Foreskin keratinocyte (primary cell): ENCODE measurements at places on chromosomes 3 and 15. TPM values are rescaled to one million over a fixed set of nuclear protein-coding genes. Genes with fewer than 3 reads are reported as not detected.

- DNase-seq, result no peak
Observed at GRCh38 chr15:26145796-26146195, 282.7 kb upstream of the ATP10A start.

- DNase-seq, result peak; percentile 62
Observed at GRCh38 chr15:44536302-44536961, 515 bp upstream of the EIF3J start.

MEX3B gene
- 0.39 and 0.51 TPM in 2 replicates for polyA plus RNA-seq

TGM5 gene
- polyA plus RNA-seq, result not detected in 2 replicates

SNX22 gene
- polyA plus RNA-seq, result 0.29 and 0.33 TPM in 2 replicates

TNFSF10 gene
- 6.7 and 11.0 TPM in 2 replicates for polyA plus RNA-seq

DNA sequence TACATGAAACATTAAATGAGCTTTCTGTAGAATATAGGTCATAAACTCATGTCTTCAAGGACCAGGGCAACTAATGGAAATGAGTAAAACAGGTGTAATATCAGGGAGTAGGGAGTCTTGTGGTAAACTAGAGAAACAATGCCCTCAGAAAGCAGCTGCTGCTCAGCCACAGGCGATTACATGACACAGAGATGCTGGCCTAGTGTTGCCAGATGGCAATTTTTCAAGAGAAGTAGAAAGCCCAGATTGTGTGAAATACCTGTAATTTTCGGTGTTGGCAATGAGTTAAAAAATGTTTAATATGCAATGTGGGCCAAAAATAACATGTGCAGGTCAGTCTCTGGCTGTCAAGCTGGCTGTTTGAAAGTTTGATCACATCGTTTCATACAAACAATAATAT is 23.4 kb downstream of the NCEH1 start:
- no peak for DNase-seq

TMEM108 gene
- polyA plus RNA-seq, result 0.03 TPM in 1 of 2 replicates, not detected in the other

SH2D7 gene
- polyA plus RNA-seq, result not detected in 2 replicates

DNA sequence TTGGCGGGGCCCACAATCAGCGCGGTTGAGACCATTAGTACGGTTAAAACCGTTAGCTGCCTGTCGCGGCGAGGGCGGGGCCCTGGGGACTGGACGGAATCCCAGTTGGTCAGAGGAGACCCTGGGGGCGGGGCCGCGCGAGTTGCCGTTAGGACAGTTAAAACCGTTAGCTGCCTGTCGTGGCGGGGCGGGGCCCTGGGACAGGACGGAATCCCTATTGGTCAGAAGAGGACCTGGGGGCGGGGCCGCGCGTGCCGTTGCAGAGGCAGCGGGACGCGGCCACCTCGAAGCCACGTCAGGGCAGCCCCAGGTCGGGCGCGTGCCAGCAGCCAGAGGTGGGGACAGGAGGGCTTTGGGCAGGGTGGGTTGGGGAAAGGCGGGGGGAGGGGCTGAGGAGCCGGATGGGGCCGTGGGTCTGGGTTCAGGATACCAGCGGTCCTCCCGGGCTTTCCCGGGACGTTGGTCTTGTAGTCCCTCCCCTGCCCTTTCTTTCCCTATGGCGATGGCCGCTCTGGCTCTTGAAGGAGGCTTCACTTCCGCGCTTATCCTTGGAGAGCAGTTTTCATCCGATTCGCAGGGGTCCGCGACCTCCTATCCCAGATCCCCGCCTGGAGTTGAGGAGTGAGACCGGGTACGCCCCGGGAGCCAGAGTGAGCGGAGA is 28.0 kb downstream of the KLHDC8B start:
- no peak for DNase-seq

DNA sequence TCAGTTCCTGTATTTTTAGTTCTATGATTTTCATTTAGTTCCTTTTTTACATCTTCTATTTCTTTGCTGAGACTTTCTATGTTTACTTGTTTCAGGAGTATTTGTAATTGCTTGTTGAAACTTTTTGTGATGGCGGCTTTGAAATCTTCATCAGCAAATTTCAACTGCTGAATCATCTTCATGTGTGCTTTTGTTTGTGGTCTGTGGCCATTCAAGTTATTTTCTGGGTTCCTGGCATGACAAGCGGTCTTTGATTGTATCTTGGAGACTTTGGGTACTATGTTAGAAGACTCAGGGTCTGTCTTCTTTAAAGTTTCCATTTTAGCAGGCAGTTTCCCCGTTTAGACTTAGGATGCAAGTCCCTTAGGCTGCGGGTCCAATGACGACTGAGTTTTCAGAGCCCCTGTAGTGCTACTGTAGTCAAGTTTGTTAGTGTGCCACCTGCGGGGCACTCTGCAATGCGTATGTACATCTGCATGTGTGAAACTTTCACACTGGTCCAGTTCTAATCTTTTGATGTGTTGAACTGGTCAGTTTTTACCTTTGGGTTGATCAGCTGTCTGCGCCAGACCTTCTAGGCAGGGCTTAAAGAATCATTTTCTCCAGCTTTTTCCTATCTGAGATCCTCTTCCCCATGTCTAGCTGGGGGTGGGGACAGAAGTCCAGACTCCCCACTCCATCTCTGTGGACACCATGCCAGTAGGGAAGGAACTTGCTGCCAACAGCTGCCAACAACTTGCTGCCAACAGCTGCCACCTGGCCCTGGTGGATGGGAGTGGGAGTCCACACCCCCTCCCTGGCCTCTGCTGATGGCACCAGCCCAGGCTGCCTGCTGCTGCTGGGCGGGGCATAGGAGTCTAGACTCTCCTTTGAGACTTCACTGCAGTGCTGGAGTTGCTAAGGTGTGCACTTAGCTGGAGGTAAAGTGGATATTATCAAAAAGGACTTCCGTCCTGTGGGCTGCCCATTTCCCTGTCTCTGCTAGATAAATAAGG is 190.9 kb downstream of the TJP1 start:
- DNase-seq, result no peak

C3orf52 gene
- 3.2 and 4.2 TPM in 2 replicates for polyA plus RNA-seq

DNA sequence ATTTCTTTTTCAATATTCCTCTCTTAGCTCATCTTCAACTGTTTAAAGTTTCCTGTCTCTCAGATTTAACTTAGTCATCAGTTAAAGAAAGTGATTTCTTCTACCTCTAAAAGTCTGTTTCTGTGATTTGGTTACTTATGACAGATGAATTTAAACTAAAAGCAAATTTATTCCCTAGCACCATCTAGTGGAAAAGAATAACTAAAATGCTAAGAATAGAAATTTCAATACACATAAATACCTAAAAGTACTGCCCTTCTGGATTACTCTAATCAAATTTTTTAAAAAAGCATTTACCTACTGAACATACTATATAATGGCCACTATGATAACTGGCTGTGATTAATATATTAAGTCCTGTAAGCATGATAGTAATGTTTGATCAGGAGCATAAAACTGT is 14.0 kb upstream of the ZCWPW2 start:
- DNase-seq, result no peak

- no peak for DNase-seq
Observed at GRCh38 chr3:71226565-71227269, 356.8 kb downstream of the FOXP1 start.

GRCh38 chr3:77052051-77052501 is 12.2 kb downstream of the ROBO2 start:
- DNase-seq, result no peak

DNA sequence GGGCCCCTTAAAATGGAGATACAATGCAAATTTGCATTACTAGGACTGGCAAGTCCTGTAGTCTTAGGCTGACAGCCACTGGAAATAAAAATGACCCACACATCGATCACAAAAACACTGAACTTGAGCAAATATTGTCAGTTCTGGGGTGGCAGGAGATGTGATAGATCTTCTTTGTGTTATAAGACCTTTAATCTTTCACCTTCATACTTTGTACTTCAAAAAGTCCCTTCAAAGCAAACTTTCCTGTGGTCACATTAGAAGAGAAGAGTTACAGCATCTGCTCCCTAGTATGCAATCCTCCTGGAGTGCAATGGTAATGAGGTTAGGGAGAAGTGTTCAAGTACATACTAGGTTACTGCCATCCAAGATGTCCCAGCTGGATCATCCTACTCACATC is 149.4 kb upstream of the KCNMB2 start:
- DNase-seq, result no peak

GRCh38 chr3:38348903-38349302 is 2.3 kb downstream of the XYLB start:
- peak; percentile 47 for DNase-seq

- no peak for DNase-seq
Observed at GRCh38 chr15:44596511-44597010, 59.6 kb downstream of the EIF3J start.

DNA sequence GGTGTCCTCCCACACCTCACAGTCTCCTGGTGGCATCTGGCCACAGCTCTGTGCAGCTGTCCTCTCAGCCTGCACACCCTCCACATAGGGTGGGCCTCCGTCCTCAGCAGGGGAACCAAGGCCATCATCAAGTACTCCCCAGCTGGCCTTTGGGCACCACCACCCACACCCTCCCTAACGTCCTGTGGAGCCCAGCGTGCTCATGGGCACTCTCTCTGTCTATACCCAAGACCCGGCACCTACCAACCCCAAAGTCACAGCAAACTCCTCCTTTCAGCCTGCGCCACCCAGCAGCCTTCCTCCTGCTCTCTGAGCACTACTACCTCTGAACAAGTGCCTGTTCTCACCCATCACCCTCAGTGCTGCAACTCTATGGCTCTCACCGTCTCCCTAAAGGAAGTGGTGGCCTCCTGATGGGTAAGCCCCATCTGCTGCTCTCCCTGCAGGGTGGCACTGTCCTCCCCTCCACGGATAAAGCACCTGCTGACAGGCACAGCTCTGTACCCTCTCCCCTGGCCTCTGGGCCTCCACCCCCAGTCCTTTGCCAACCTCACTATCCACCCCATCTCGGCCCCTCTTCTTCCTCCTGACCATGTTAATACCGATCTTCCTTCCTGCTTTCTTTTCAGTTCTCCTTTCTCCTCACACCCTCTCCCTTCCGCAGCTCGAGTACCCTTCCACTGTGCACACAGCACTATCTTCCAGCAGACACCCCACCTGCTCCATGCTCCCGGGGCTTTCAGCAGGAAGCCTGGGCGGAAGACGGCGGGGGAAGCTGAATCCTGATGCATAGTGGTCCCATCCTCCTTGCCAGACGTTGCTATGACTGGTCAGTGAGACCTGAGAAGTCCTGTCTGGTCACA is 31.5 kb downstream of the SLC41A3 start:
- DNase-seq, result no peak

DNA sequence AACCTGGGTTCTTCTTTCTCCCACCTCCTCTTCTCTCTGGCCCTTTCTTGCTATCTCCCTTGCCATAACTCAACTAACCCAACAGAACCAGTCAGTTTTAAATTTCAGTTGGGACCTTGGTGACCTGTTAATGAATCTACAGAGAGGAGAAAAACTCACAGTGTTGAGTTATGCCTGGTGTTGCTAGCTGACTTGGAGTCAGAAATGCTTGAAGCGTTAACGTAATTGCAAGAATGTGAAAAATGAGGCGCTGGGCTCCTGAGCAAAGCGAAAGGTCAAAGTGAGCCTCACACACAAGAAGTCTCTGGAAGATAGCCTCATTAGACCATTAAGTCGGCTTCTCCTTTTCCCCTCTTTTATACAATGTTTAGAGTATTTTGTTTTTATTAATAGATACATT is 18.4 kb downstream of the MEIS2 start:
- DNase-seq, result no peak

DNA sequence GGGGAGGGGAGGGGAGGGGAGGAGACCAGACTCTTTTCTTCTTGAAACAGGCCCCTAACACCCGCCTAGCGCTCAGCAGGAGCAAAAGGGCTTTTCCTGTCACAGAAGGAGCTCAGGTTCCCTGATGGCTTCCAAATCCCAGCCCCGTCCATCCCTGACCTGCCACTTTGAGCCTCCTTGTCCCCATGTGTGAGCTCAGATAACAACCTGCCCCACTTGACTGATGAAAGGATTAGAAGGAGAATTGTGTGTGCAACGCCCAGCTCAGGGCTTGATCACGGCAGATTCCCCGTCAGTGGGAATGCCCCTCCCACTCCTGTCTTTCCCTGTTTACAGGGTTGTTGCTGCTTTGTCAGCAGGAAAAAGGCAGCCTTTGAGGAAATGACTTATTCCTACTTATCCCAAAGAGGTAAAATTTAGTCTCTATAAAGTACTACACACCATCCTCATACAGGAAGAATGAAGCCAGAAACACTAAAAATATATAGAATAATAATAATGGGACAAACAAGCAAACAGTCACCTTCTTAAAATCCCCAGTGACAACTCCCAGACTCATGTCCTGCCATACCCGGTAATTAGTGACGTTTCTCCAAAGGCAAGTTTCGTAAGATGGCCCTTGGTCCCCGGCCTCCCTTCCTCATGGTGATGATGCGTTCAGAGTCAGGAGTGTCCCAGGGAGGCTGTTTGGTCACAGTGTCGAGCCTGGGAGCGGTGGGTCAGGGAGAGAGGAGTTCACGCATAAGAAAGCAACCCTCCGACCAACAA is 6.1 kb upstream of the LRRC15 start:
- no peak for DNase-seq

DNA sequence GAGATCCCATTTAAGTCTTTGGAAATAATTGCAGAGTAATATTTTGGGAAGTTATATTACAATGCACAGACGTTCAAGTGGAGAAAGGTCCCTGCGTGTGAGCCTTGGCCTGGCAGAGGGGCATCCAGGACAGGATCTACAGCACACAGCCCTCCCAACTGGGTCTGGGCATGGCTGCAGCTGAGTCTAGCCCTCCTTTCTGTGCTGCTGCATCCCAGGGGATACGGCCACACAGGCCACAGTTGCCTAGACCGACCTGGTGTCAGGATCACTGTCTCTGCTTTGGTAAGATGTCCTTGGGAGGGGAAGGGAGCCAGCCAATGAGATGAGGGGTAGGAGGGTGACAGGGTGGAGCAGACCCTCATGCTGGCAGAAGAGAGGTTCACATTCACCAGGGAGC is 46.1 kb downstream of the APBA2 start:
- no peak for DNase-seq

DNA sequence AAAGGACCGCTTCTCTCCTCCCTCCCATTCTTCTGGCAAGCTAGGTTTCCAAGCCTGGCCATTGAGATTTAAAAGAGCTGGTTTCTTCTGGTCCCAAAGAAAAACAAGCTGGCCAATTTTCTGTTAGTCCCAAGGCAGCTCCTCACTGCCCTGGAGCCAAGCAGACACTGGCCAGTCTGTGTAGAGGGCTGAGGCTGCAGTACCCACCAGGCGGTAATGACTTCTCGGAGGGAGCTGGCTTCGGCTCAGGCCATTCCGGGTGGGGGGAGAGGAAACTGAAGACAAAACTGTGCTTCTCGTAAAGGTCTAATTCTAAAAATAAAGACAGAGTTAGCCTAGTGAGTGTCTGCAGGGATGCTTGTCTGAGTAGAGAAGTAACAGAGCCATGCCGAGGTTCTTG is 78.5 kb upstream of the SMAD3 start:
- DNase-seq, result no peak

DNA sequence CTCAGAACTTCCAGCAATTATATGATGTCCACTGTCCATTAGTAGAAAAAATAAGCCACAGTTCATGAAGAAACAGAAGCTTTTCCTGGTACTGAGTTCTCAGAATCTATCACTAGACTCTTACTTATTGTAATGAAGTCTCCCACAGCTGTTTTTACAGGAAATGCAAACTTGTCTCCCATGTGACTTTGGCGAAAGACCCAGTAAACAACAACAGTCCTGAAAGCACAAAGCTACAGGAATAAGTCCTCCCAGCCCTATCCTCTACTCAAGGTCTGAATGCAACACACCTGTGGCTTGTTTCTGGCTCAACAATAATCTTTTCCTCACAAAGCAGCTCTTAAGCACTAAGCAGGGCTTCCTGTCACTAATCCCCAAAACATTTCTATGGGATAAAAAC is 55.9 kb downstream of the EOMES start:
- DNase-seq, result no peak

CALML4 gene
- 5.5 and 8.1 TPM in 2 replicates for polyA plus RNA-seq

ZIC1 gene
- polyA plus RNA-seq, result not detected in 2 replicates

GRCh38 chr15:40257656-40258450 is 19.0 kb downstream of the PAK6 start:
- DNase-seq, result no peak

GRCh38 chr3:160401291-160402095 is 2.0 kb downstream of the SMC4 start:
- DNase-seq, result no peak

KCNMB2 gene
- polyA plus RNA-seq, result not detected in 2 replicates

ENTPD3 gene
- polyA plus RNA-seq, result 1.3 and 1.6 TPM in 2 replicates
